ENCODE measurements at places on chromosomes 13 and 19. TPM values are rescaled to one million over a fixed set of nuclear protein-coding genes. Genes with fewer than 3 reads are reported as not detected.
A peak's percentile ranks its signal among the peaks of the same experiment; 100 is the strongest.

DNA sequence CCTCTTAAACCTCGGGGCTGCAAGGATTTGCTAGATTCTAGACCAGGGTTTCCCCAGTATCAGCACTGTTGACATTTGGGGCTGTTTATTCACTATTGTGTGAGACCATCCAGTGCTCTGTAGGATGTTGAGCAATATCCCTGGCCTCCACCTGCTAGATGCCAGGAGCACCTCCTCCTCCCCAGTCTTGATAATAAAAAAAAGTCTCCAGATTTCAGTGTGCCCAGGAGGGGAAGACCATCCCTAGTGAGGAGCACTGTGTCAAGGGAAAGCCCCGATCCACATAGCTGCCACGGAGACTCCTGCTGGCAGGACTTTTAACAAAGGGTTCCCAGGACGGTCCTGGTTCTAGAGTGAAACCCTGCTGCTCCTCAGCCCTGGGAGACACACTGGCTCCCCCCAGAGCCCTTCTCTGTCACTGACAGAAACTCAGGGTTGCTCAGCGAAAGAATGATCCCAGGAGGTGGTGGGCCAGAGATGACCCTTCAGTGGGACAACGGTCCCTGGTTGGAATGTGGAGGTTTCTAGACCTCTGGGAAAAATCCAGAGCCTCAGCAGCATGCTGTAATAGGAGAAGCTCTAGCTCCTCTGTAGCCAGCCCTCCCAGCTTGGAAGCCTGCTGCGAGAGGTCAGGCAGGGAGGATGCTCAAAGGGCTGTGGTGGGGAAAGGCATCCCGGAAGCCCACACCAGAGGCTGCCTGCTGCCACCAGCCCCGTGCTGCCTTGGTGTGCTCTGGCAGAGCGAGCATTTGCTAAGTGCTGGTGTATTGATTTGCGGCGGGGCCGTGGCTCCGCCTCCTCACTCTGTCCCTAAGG lies 20.3 kb downstream of the LYL1 start:
- H3K4me3 ChIP-seq = no peak overlapping the region
- DNase-seq = peak; percentile 62
- H3K27ac ChIP-seq = no peak overlapping the region
- H3K4me1 ChIP-seq = peaks cover 30% of the 10 kb centered on the region
- no peaks in the 10 kb centered on the region for H3K27me3 ChIP-seq
- peaks cover 51% of the 10 kb centered on the region for H3K36me3 ChIP-seq

MUC16 gene
- not detected for total RNA-seq

GRCh38 chr19:866769-867300 lies 7.4 kb downstream of the CFD start:
- no peak overlapping the region for H3K27ac ChIP-seq
- no peak for DNase-seq
- H3K4me3 ChIP-seq = no peak overlapping the region
- no peaks in the 10 kb centered on the region for H3K27me3 ChIP-seq

FUT6 gene
- not detected for total RNA-seq

DNA sequence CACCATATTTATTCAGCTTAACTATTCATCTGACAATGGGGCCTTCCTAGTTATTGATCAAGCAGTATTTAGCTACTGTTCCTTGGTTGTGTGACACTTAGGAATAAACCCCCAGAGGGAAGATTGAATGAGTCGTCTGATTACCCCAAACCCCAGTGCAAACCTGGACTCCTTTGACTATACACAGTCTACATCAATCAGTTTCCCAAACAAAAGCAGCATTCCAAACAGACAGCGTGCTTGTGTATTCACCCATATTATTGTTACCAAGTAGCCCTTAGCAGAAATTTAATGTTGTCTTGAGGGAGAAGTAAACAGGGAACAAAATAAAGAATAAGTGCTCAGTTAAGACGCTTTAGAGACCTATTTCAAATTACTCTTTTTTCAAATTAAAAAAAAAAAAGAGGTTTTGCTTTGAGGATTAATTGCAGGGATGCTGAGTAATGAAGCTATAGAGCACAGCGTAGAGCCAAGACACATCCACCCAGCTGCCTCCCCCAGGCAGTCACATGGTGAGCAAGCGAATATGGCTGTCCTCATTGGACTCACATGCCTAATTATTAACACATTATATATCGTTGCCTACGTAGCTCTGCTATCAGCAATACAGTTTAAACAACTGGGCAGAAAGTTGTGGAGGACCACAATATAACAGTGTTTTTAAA lies 14.7 kb upstream of the B3GLCT start:
- no peak overlapping the region for H3K4me3 ChIP-seq
- no peaks in the 10 kb centered on the region for H3K4me1 ChIP-seq
- H3K27me3 ChIP-seq = peaks cover 11% of the 10 kb centered on the region
- H3K27ac ChIP-seq = no peak overlapping the region
- H3K36me3 ChIP-seq = no peaks in the 10 kb centered on the region

GRCh38 chr13:94419304-94419924 lies 60.1 kb downstream of the DCT start:
- H3K27ac ChIP-seq = no peak overlapping the region
- H3K4me1 ChIP-seq = no peaks in the 10 kb centered on the region
- DNase-seq = peak; percentile 86
- peaks cover 7% of the 10 kb centered on the region for H3K27me3 ChIP-seq
- no peak overlapping the region for H3K4me3 ChIP-seq

ZNF471 gene
- total RNA-seq = 2.3 TPM

- DNase-seq = peak; percentile 3
- no peak overlapping the region for H3K27ac ChIP-seq
- no peak overlapping the region for H3K4me3 ChIP-seq
- H3K27me3 ChIP-seq = no peaks in the 10 kb centered on the region
- H3K4me1 ChIP-seq = no peaks in the 10 kb centered on the region
These were observed 49.2 kb upstream of the PCCA start for GRCh38 chr13:100039740-100040139.

URAD gene
- total RNA-seq = not detected

DNA sequence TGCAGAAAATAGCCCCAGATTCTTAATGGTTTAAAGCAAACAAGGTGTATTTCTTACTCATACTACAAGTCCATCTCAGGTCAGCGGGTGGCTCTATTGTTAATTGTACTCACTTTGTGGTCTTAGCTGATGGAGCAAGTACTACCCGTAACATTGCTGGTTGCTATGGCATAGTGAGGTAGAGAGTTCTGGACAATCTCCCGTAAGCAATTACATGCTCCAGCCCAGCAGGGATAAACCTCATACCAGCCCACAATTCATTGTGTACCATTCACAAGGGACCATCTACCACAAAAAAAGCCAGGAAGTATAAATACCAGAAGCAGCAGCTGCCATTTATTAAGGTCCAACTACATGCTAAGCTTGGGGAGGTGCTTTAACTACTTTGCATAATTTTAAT lies 167.1 kb downstream of the PCDH9 start:
- H3K4me1 ChIP-seq = peaks cover 3% of the 10 kb centered on the region
- no peaks in the 10 kb centered on the region for H3K27me3 ChIP-seq
- no peak overlapping the region for H3K4me3 ChIP-seq
- H3K27ac ChIP-seq = no peak overlapping the region
- no peaks in the 10 kb centered on the region for H3K36me3 ChIP-seq
- DNase-seq = no peak

DNA sequence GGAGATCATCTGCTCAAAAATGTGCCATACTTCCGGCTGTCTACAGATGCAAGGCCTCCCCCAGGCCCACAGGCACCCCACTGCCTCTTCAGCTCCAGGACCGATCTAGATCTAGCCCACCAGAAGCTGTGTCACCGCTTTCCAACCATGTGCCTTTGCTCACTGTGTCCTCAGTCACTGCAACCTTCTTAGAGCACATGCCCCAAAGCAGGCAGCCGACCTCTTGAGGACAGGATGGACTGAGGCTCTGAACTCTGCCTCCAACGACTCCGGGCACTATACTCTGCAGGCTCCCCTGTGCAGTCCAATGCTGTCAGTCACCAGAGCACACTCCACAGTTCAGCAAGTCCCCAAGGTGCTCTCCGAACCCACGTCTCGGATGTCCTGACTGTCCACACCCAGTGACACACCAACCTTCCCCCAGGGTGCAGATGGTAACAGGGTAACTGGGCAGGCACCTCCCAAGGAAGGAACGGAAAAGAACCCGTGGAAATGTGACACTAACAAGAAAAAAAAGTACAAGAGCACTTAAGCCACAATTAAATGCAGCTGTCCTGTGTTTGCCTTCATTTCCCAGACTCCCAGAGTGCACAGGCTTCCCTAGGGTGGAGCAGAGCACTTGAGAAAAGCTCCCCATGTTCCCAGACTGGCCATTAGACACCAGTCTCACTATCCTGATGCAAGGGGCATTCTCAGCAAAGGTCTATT lies 4.8 kb downstream of the STK24 start:
- peaks cover 13% of the 10 kb centered on the region for H3K4me1 ChIP-seq
- H3K4me3 ChIP-seq = no peak overlapping the region
- no peaks in the 10 kb centered on the region for H3K36me3 ChIP-seq
- H3K27ac ChIP-seq = no peak overlapping the region
- peak; percentile 47 for DNase-seq
- no peaks in the 10 kb centered on the region for H3K27me3 ChIP-seq

- H3K4me1 ChIP-seq = peaks cover 4% of the 10 kb centered on the region
- H3K27me3 ChIP-seq = no peaks in the 10 kb centered on the region
- H3K36me3 ChIP-seq = peaks cover 18% of the 10 kb centered on the region
- no peak for DNase-seq
These were observed 182.2 kb downstream of the LMO7 start for GRCh38 chr13:75818179-75818967.

DNA sequence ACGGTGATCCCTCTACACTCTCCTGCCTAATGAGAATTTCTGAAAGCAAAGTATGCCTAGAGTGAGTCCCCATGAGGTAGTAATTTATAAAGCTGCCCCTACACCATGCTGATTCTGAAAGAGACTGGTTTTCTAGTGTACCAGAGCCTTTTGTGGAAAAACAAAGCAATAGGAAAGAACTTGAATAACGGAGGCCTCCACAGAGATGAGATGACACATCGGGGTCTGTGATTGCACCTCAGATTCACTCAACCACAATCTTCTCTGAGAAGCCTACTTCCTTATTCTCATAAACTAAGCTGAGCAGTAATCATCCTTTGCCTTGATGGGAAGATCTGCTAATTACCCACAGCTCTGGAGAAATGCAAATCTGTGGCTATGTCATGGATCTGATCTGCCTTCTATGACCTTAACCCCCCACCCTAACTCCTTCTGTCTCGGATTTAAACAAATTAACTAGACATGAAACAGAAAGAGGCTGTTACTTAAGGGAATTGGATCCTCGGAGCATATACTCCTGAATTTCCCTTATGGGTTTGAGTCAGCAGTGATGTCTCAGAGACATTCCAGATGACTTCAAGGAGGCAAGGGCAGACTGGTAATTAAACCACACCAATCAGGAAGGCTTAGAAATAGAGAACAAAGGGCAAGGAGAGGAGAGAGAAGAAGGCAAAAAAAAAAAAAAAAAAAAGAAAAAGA lies 128.0 kb downstream of the DCT start:
- H3K27me3 ChIP-seq = no peaks in the 10 kb centered on the region
- H3K4me1 ChIP-seq = peaks cover 7% of the 10 kb centered on the region
- H3K27ac ChIP-seq = no peak overlapping the region
- no peaks in the 10 kb centered on the region for H3K36me3 ChIP-seq
- peak; percentile 92 for DNase-seq

DNA sequence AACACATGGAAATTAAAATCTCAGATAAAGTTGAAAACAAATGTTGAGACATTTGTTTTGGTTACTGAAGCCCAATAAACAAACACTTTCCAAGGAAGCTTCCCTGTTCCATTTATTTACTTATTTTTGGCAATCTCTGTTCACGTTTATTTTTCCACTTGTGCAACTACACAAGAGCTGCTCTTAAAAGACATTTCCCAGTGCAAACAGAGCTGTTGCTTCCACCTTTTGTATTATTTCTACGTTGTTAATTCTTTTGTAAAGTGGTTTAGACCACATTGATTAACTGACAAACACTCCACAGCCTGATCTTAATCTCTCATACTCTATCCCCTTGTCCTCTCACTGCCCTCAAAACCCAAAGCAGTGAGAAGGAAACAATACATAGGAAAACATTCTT lies 757.6 kb downstream of the LIG4 start:
- H3K27ac ChIP-seq = no peak overlapping the region
- no peak overlapping the region for H3K4me3 ChIP-seq
- H3K4me1 ChIP-seq = peaks cover 9% of the 10 kb centered on the region
- no peaks in the 10 kb centered on the region for H3K36me3 ChIP-seq

Measured in IMR-90 (cell line).